ENCODE measurements at places on chromosomes 5 and 9. TPM values are rescaled to one million over a fixed set of nuclear protein-coding genes. Genes with fewer than 3 reads are reported as not detected.

DNA sequence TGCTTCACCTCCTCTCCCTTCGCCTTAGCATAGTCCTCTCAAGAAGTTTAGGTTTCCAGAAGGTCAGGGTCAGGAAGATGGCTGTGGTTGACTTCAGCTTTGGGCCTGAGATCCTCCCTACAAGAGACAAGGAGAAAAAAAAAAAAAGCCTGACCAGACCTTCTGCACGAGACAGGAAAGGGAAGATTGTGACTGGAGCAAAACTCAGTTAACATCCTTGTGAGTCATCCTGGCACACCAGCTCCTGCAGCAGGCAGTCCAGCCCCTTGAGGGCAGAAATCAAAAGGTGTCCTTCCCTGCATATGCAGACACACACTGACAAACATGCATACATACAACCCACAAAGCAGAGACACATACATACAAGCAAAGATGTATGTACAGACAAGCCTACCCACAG lies 18.0 kb upstream of the ENHO start:
- no peak for DNase-seq

GRCh38 chr5:17090839-17091238 lies 126.6 kb upstream of the BASP1 start:
- DNase-seq: no peak

DNA sequence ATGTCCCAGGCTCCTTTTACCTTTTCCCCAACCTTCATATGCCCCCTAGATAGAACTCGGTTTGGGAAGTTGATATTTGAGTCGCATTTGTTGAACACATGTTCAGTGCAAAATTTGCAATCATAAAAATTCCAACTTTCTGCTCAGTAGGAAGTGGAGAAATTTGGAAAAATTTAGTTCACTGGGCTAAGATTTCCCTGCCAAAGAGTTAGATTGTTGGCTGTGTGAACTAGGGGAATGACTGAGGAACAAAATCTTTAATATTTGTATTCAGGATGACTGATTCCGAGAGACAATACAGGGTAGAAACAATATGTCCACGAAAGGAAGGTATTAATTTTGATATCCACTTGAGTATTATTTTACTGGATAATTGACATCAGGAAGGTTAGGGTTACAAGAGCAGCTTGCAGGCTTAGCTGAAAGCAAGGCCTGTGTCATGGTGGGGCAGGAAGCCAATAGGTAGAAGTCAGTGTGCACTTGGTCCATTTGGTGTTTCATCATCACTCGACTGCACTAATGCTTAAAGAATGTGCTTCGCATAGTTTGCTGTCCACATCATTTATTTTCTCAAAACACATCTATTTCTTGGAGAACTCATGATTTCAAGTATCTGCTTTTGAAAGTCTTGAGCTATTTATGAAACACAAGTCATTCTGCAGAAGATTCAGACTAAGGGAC lies 59.4 kb upstream of the GNA14 start:
- no peak for DNase-seq

- DNase-seq: no peak
These were observed 68.9 kb downstream of the WDR41 start for GRCh38 chr5:77423022-77423750.

DNA sequence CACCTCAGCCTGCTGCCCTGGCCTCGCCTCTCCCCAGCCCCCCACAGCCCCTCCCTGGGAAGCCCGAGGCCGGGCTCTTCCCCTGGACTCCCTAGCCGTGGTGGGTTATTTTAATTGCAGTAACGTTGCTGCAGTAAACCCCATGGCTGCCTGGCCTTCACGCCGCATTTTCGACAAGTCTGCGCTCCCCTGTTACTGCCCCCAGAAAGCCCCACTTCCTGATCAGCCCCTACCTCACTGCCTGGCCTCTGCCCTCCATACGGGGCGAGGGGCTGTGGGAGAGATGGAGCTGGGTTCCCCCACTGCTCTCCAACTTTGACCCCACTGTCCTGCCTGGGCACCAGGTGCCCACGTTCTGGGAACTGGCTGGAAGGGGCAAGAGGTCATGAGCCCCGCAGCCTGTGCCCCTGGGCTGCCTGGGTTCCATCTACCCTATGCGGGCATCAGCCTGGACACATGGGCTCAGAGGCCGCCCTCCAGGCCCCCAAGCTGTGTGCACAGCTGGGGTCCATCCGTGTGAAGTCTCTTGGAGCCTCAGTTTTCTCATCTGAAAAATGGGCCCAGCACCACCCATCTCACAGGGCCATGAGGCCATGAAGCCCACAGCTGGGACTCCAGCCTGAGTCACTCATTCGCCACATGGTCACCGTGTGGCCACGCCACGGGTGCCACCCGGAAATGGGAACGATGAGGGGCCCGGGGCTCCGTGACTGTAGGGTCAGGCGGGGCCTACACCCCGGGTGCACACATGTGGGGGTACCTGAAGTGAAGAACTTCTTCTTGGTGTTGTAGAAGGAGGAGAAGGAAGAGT lies 11.5 kb downstream of the EGFL7 start:
- no peak for DNase-seq

DNA sequence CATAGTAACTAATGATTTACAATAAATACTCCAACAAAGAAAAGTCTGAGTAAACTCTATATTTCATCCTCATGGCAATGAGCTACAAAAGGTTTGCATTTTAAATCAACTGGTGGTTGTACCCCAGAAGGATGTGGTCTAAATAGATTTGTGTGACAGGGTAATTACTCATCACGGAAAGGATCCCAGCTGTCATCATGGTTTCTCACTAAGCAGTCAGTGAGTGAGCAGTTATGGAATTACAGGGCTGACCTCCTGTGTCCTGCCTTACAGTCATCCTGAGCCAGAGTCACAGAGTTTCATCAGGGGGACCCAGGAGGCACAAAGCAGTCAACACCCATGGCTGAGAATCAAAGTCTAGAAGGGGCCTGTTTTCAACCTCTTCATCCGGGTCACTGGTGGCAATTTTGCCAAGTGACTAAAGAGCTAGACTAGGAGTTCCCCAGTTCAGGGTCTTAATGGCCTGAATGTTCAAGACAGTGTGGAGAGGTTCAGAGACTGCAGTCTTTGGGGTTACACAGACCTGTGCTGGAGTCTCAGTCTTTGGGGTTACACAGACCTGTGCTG lies 210.7 kb upstream of the SLC24A2 start:
- no peak for DNase-seq

GRCh38 chr9:70340572-70340971 lies 73.9 kb downstream of the KLF9 start:
- DNase-seq: no peak

DNA sequence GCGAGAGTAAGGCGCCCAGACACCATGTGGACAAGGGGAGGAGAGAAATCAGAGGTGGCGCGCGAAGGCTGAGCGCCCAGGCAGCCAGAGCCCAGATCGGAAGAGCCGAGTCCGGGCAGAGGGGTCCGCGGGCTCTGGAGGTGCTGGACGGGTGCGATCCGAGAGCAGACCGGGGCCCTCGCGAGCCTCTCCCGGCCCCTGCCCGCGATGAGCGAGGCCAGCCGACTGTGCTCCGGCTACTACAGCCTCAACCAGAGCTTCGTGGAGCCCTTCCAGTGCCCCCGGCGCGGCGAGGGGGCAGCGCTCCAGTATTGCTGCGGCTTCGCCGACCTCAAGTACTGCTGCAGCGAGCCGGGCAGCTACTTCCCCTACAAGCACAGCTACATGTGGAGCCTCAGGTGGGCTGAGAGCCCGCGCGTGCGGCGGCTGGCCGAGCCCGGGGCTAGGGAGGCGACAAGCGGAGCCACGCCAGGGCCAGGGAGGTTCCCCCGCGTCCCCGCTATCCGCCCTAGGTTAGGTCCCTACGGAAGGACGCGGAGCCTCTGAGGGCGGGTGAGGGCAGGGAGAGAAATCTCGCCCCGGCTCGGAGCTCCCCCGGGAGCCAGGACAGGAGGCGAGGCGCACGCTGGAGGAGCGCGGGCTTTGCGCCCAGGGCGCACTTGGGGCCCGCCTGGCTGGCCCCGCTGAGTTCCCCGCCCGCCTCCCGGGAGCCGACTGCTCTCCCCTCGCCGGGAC lies at the start of gene SHISAL2B:
SHISAL2B (plus strand) TSS at position 87 of the 735 bp plus-strand sequence; CDS start at position 208, 121 bp downstream.
- DNase-seq: peak; percentile 83

DNA sequence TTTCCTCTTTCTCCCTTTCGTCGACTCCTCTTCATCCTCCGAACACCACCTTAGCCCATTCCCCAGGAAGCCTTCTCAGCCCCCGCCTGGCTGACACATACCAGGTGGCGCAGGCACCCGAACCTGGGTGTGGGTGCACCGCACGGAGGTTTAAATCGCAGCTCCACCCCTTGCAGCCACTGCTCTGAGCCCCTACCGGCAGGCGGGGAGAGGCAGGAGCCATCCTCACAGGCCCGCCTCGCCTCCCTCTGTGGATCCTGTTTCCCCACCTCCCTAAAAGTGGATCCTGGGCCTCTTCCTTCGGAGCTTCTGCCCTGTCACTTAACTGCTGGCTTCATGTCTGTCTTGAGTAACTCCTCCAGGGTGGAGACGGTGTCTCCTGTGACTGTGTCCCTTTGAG lies 110.7 kb downstream of the OLFM1 start:
- DNase-seq: peak; percentile 73

DNA sequence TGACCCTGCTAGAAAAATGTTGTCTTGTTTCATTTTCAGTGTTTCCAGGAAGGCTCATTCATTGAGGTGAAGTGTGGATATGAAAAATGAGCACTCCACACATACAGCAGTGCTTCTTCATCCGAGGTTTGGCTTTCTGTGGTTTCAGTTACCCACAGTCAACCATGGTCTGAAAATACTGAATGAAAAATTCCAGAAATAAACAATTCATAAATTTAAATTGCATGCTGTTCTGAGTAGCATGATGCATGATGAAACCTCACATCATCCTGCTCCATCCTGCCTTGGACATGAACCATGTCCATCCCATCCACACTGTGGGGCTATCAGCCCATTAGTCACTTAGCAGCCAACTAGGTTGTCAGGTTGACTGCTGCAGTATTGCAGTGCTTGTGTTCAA lies 10.4 kb upstream of the SLC45A2 start:
- DNase-seq: no peak

DNA sequence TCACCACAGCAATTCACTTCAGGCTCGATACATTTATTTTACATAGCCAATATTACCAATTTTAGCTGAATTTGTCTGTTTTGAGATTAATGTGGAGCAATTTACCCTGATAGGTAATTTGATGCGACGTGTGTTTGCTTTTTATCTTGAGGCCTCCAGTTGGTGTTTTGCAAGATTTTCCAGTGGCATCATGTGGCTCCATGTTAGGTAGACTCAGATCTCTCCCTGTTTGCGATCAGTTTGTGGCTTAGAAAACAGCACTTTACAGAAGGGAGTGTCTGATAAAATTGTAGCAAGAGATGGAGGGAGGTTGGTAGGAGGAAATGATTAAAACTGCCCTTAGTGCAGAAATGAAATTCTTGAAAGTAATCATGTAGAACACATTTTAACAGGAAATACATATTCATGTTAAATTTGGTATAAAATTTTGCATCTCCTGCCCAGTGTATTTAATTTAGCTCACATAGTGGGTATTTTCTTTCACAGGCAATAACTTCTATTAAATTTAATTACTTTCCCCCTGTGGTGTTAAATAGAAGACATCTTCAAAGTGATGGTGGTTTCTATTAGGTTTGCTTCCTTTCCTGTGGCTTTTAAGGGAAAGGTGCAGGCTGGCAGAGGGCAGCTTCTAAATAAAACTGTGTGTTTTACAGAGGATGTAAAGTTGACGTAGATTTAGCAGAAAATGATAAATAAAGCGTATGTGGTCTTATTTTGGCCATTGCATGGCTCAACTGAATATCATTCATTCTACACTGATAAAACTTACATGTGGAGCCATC lies 135.8 kb downstream of the KDM4C start:
- DNase-seq: no peak

DNA sequence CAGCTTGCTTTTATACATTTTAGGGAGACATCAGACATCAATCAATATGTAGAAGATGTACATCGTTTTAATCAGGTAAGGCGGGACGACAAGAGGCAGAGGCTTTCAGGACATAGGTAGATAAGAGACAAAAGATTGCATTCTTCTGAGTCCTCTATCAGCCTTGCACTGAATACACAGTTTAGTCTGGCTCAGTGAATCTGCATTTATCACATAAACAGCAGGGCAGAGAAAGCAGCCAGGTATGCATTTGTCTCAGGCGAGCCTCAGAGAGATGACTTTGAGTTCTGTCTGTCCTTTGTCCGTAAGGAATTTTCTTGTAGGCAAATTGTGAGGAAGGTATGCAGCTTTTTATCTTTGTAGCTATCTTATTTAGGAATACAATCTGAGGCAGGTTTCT lies 202.8 kb upstream of the TAS2R1 start:
- DNase-seq: no peak

- peak; percentile 98 for DNase-seq
These were observed 20.5 kb upstream of the PSD2 start for GRCh38 chr5:139774980-139775661.

- DNase-seq: no peak
These were observed 1.7 kb upstream of the TSLP start for GRCh38 chr5:111069839-111070238.

DNA sequence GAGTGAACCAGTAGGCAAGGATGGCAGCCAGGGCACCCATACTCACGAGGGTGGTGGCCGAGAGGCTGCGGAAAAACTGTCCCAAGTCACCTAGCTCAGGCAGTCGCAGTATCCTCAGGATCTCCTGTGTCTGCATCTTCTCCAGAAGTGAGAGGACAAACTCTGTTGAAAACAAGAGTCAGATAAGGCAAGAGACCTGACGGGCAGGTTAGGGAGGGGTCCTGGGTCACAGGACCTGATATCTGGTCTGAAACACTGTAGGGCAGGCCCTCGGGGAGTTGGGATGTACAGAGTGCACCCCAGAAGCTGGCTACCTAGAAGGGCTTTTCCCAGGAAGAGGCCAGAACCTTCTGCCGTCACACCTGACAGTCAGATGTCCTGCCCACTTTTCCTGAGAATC lies 17.4 kb downstream of the ACSL6 start:
- DNase-seq: no peak

DNA sequence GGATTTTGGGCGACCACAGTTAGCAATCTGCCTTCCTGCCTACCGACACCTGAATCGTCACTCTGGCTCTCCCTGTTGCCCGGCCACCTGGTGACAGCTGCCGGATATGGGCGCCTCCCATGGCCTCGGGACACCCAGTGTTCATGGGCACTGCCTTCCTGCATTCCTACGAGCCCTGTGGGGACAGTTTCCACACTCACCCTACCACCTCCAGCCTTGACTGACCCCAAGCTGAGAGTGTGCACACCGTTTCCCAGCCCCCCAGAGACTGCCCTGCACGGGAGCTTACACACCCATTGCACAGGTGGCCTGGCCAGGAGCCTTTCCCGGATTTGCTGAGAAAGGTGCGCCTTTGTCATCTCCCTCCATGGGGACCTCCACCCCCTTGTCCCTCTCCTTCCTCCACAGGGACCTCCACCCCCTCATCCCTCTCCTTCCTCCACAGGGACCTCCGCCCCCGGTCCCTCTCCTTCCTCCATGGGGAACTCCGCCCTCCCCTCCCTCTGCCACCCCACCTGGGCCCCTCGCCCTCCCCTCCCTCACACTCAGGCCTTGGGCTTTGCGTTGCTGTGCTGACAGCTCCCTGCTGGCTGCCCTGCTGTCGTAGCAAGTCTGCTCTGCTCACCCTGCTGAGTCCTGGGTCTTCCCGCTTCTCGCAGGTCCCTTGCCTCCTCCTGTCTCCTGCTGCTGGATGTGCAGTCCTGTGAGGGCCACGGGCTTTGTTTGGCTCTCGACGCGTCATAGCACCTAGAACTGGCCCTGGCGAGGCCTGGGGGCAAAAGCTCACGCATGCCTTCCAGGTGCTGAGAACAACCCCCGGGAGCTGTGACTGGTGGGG lies 48.4 kb downstream of the MRPL36 start:
- DNase-seq: peak; percentile 83

The RANBP3L gene
- total RNA-seq: not detected

The MAMDC2 gene
- 5.4 TPM for total RNA-seq

The HMHB1 gene
- not detected for total RNA-seq

The MVB12B gene
- 7.2 TPM for total RNA-seq

The KIF4B gene
- 0.03 TPM for total RNA-seq

The PDZD2 gene
- 3.6 TPM for total RNA-seq

The TRPM3 gene
- 2.0 TPM for total RNA-seq

Data from H7 (cell line).